ENCODE measurements at places on chromosomes 12 and 14.

GRCh38 chr14:23449314-23449713 is 13.9 kb upstream of the MYH7 start:
- no peak for DNase-seq

DNA sequence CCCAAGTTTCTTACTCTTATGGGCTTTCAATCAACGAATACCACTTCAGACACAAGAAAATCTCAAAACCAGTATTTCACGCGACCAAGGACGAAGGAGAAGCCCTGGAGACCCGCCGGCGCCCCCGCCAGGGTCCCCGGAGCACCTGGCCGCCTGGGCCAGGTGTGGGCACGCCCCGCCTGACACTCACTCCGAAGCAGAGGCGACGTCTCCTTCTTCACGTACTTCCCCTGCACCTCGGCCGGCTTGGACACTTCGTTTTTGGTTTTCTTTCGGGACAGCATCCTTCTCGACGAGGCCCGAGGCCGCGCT is 466 bp downstream of the SAV1 start:
- no peak for DNase-seq

DNA sequence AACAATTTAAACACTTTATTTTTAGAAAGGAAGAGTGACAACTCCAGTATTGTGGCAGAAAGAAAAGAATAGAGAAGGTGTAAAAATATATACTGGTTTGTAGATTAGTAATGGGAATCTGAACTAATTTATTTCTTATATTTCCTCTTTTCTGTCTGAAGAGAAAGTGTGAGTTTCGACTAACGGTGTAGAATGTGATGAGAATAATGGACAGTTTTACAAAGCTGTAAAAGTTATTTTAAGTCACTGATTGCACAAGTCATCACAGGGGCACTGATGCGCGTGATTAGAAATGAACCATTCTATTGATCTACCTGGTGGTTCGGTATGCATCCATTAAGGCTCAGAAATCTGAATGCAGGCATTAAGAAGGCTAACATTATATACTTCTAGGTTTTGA is 158.5 kb upstream of the ATXN7L3B start:
- no peak for DNase-seq

- no peak for DNase-seq
Observed at GRCh38 chr14:101054671-101055070, 151.1 kb upstream of the RTL1 start.

GRCh38 chr14:60705100-60705499 is 19.1 kb downstream of the SIX4 start:
- no peak for DNase-seq

- DNase-seq, result no peak
Observed at GRCh38 chr14:69354383-69355153, 43.5 kb downstream of the ERH start.

Measured in HCT116 (cell line).